ENCODE measurements at places on chromosomes 16 and 17. TPM values are rescaled to one million over a fixed set of nuclear protein-coding genes. Genes with fewer than 3 reads are reported as not detected.

GRCh38 chr16:29734786-29735185 is 11.0 kb downstream of the C16orf54 start:
- no peak for DNase-seq

The TPSB2 gene
- polyA plus RNA-seq, result not detected

The ZFHX3 gene
- polyA plus RNA-seq, result 3.0 TPM

DNA sequence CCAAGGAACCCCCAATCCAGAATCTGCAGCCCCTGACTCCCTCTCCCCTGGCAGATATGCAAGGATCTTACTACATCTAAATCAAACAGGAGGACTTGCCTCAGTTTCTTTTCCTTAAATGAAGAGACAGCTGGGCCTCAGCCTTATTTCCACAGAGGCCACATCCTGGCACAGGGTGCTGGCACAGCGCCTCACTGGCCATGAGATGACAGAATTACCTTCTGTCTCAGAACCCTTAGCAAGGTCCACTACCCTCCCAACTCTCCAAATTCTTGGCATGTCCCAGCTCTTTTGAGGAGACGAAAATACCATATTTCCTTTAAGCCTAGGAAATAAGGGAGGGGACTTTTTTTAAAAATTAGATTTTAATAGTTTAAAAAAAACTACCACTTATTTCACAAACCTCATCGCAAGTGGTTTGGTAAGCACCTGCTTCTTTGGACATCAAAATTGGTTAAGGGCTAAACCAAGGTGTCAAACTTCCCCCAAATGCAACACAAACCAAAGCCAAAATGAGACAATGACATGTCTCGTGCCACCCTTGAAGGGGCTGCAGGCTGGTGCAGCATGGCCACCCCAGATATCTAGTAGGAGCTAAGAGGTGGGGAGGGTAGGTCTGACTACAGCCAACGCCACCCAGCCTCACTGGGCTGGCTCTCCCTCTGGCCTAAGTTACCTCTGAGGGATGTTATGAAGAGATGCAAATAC is 25.3 kb downstream of the FAM117A start:
- no peak for DNase-seq

The FOXF1 gene
- polyA plus RNA-seq, result 1.4 TPM

DNA sequence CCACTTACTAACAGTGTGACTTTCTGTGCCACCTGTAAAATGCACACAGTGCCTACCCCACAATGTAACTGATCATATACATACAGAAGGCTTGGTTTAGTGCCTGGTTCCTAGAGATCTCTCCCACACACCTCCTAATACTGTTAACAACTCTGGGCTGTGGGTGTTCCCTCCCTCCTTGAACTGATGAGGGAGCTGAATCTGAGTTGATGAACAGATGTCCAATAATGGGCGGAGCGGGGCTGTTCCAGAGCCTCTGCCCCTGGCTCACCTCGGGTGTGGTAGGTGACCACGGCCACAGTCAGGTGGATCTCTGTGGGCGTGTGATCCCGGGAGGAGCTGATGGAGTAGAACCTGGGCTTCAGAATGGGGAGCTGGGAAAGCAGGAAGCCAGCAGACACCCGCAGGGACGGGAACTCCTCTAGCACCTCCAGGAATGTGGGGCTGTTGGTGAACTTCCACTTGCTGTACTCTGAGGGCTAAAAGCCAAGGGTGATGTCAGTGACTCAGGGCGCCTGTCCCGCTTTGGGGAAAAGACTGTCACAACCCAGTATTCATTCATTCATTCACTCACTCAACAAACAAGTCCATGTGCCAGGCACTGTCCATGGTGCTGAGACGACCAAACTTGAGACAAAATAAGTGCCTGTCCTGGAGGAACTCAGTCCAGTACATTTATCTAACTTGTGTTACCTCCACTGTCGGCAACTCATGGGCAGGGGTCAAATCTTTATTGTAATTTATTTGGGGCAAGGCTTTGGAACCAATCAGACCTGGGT is 37.6 kb downstream of the NOS2 start:
- DNase-seq, result peak; percentile 10

- DNase-seq, result no peak
Observed at GRCh38 chr16:31360251-31360650, 5.3 kb downstream of the ITGAX start.

The YBX2 gene
- 0.18 TPM for polyA plus RNA-seq

DNA sequence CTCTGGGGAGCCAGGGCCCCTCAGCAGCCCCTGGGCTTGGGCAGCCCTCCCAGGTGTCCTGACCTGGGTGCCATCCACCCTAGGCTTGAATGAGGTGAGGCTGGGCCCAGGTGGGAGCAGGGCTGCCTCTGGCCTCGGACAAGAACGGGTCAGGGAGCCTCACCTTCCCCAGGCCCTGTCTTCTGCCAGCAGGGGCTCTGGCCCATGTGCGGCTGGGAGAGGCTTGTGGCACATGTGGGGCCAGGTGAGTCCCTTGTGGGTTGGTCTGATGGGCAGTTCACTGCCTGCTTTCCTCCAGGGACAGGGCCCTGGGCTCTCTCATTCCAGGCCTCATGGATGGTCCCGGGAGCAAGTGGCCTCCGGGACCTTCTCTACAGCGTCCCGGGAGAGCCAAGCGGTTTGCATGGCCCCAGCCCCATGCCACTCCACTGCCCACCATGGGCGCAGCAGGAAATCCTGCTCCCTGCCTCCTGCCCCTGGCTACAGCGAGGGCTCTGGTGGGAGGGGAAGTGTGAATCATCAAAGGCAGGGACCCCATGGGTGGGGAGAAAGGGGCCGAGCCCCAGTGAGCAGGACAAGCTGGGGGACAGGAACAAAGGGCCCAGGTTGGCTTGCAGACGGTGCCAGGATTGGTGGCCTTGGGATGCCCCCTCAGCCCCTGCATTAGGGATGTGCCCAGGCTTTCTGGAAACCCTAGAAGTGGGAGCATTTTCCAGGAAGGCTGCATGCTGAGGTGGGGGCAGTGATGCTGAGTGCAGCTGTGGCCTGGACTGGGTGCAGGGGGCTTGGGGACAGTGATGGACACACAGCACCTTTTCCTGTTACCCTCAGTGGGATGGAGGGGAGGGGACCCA is 12.2 kb downstream of the VASN start:
- DNase-seq, result peak; percentile 37

GRCh38 chr16:19574615-19575014 is 19.1 kb downstream of the VPS35L start:
- no peak for DNase-seq

DNA sequence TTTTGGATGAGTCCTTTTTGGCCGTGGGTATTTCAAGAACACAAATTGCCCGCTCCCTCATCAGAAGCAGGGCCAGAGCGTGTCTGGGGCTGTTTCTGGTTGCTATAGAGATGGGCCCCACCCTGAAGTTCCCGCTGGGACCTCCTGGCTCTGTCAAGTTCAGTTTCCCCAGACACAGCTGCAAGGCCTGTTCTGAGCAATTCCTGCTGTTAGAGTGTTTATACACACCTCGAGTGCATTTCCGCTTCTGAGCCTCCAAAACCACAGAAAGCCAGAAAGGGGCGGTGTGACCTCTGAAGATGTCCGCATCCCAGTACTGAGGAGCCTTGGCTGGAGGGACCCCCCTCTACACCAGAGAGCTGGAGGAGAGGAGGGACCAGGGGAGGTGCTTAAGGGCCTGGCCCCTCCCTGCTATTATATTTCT is 9.3 kb upstream of the WBP2 start:
- DNase-seq, result no peak

- DNase-seq, result no peak
Observed at GRCh38 chr17:48722915-48723422, at the start of gene PRAC2. Gene PRAC2, plus strand, starts transcription at chr17:48723185. Its CDS starts 1,226 bp downstream, at chr17:48724411.

- DNase-seq, result no peak
Observed at GRCh38 chr16:4159726-4160125, 43.5 kb upstream of the ADCY9 start.
